ENCODE measurements at places on chromosomes 4 and X.

- DNase-seq = no peak
Observed at GRCh38 chrX:153627675-153628111, 19.3 kb upstream of the DUSP9 start.

DNA sequence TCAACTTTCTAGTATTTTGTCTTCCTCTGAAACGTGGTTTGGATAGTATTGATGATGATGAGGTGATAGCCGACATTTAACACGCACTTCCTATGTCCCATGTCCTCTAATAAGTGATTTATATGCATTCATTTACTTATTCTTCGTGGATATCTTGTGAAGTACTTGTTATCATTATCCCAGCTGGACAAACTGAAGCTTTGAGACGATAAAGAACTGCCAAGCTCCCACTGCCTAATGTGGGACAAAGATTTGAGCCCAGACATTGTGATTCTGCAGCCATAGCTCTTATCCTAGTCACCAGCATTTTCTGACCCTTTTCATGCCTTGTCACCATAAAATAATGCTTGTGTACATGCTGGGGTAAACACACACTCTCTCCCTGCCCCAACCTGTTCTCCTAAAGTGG is 92.5 kb downstream of the RAPGEF2 start:
- no peak for DNase-seq

DNA sequence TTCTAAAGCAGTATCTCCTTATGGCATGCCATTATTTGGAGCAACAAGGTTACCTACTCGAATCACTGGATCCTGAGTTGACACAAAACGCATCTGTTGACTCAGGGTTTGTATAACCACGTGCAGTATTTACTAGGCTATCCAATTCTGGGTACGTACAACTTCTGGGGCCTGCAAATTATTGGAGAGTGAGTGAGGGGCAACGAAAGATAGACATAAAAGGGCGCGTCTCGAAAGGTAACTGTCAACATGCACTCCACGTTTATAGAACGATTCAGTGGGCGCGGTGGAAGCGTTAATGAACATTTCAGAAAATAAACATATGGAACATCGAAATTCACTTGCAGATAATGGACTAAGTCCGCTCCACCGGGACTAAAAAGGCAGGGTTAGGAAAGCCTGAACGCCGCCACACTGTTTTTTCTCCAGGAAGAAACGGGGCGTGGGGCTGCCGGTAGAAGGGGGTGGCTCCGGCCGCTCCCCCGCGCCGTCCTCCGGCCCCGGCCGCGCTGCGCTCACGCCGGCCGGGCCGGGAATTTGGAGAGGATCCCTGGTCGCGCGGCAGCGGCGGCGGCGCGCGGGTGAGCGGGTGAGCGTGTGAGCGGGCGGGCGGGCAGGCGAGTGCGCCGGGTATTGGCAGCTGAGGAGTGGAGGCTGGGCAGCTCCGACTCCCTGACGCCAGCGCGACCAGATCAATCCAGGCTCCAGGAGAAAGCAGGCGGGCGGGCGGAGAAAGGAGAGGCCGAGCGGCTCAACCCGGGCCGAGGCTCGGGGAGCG is at the start of gene SMAD1:
Gene SMAD1 (plus strand): TSS at position 690 of the 778 bp plus-strand sequence. CDS start 32,761 bp downstream, outside the sequence.
- peak; percentile 83 for DNase-seq

DNA sequence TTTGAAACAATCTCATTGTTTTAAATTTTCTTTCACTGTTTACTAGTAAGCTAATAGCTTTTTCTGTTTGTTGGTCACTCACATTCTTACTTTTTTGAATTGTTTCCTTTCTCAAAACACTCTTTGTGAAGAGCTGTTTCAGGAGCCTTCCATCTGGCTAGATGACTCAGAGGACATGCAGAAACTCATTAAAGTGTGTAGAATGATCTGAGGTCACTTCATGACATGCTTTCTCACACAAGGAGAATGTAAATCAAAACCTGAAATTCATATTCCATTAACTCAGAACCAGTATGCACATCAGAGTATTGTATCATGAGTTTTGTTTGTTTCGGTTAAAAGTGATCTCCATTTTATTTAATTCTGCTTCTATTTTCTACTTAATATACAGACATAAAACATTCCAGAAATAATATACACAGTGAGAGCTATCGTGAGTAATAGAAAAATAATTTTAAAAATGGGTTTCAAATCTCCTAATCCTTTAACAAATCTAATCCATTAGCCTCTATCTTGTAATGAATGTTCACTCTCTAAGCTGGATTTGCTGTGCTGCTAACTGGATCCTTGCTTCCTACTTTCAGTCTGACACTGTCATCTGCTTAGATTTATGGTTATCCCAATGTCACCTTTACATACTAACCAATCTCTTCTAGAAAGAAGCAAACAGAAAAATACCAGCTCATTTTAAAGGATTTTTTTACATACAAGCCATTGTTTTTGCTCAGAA is 449.6 kb downstream of the FSTL5 start:
- DNase-seq = no peak

DNA sequence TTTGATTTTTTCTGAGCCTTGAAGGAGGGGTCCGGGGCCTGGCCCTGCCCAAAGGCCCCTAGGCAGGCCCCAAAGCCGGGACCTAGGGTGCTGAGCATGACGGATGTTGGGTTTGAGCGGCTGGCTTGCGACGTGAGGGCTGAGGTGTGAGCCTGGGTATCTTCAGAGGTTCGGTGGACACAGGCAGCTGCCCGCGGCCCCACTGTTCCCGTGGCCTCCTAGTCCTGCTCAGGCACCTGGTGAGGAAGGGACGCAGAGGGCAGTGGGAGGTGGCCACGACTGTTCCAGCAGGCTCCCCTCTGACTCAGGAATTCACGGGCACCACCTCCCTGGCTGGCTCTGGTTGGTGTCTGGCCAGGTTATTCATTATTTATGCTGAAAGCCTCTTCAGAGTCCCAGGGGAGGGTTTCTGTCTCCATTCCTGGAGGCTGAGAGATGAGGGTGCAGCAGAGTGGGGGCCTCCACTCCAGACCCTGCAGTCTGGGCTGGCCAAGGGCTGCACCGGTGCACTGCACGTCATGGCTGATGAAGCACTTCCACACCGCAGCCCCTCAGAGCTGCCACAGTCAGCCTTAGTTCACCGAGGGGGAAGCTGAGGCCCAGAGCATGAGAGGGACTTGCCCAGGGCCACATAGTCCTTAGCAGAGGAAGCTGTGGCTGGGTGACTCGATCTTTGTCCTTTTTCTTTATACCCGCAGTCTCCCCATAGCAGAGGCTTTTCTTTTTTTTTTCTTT is 2.2 kb downstream of the MSANTD1 start:
- no peak for DNase-seq

DNA sequence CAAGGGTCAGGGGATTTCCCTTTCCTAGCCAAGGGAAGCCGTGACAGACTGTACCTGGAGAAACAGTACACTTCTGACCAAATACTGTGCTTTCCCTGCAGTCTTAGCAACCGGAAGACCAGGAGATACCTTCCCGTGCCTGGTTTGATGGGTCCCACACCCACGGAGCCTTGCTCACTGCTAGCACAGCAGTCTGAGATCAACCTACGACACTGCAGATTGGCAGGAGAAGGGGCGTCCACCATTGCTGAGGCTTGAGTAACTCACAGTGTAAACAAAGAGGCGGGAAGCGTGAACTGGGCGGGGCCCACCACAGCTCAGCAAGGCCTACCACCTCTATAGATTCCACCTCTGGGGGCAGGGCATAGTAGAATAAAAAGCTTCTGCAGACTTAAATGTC is 48.7 kb upstream of the SRD5A3 start:
- DNase-seq = no peak

- DNase-seq = no peak
Observed at GRCh38 chrX:40719218-40719617, 16.1 kb downstream of the MED14 start.

- DNase-seq = no peak
Observed at GRCh38 chr4:140846736-140847135, 90.6 kb upstream of the TBC1D9 start.

GRCh38 chr4:95023110-95023509 is 265.4 kb downstream of the BMPR1B start:
- DNase-seq = no peak

DNA sequence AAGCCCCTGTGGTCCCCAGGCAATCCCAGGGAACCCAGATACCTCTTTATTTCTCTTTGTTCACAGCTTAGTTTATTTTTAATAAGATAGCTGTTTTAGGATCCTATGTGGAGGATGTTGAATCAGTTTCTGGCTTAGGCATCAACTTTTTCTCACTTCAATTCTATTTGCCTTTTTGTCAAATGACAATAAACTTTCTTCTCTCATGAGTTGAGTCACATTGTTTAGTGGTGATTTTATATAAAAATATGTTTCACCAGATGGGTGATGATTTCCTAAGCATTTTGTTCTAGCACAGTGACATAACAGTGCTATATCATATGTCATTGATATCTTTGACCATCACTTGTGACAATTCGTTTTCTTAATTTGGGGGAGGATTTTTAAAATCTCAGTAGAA is 198.1 kb upstream of the PUDP start:
- no peak for DNase-seq

DNA sequence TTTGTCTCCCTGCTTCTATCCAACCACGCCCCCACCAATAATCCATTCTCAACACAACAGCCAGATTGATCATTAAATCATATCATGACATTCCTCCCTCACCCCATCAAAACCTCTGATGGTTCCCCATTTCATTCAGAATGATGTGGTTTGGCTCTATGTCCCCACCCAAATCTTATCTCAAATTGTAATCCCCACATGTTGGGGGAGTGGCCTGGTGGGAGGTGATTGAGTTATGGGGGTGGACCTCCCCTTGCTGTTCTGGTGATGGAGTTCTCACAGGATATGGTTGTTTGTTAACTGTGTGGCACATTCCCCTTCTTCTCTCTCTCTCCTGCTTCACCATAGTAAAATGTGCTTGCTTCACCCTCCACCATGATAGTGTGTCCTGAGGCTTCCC is 23.3 kb downstream of the TRMT2B start:
- no peak for DNase-seq
